EL (cell line): ENCODE measurements at places on chromosomes 3 and 15.
A peak's percentile ranks its signal among the peaks of the same experiment; 100 is the strongest.

DNA sequence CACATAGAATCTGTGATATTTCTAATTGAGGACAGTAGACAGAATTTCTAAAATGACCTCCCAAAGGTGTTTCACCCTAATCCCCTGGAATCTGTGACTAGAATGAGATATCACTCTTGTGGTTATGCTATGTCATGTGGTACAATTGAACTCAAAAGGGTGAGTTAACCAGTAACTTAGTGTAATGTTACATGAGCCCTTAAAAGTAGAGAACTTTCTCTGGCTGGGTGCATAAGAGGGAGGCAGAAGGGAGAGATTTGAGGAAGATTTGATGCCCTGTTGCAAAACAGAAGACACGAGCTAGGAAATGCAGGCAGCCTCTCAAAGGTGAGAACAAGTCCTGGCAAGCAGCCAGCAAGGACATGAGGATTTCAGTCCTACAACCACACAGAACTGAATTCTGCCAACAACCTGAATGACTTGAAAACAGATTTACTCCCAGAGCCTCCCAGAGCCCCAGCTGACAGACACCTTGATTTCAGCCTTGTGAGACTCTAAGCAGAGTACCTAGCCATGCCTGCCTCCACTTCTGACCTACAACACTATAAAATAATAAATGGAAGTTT is 160.3 kb downstream of the MTHFS start:
- no peak for DNase-seq

- DNase-seq = no peak
These were observed 123.6 kb downstream of the VPS13C start for GRCh38 chr15:61936528-61937195.

DNA sequence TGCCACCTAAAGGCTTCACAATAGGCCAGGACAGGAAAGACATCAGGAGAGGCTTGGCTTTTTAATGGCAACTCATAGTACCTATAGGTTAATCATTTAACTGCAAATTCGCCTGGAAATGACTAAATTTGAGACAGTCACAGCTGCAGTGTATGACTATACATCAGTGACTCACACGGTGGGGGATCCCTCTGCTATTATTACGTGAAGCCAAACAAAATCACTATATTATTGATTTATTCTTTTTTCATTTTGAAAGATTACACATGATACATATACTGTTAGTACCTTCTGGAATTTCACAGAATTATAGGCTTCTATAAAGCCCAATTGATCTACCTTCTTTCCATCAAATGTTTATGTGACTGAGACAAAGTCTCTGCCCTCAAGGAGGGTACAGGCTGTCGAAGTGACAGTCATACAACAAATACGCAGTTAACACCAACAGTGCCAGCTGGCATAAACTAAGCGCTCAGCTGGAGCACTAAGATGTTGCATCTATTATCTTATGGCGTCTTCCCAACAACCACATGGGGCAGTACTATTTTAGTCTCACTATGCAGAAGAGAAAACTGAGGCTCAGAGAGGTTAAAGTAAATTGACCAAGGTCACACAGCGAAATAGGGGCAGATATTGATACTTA is 82.0 kb upstream of the LMOD3 start:
- DNase-seq = no peak

DNA sequence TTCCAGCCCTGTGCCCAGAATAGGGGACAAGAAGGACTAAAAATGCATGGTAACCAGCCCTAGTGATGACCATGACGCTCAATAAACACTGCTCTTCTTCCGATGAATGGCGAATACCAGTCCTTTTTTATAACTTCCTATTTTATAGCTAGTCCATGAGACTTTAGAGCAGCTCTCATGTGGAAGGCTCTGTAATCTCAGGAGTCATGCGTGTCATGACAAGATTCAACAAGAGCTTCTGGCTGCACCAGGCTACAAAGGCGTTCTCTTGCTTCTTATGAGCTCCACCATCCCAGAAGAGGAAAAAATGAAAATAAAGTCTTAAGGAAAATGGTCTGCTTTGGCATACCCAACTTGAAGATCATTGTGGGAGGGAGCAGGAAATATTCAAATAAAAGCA is 141.0 kb downstream of the TMCO5A start:
- DNase-seq = no peak

- DNase-seq = peak; percentile 21
These were observed 91.6 kb downstream of the RASA2 start for GRCh38 chr3:141578202-141578973.

DNA sequence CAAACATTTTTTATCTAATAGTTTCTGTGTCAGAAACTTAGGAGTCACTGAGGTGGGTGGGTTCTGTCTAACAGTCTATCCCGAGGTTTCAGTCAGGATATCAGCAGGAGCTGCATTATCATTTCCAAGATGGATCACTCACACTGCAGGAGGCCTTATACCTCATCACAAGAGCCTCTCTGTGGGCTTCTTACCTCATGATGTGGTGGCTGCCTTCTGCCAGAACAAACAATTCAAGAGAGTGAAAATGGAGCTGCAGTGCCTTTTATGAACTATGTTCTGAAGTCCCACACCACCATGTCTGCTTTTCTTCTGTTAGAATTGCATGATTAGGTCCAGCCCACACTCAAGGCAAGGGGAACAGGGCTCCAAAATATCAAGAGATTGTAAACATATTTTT is 27.9 kb downstream of the RFX7 start:
- DNase-seq = peak; percentile 54
